Stimulated activated CD4-positive, alpha-beta T cell treated with anti-CD3 and anti-CD28 coated beads, Interleukin-2, amount 100 ng/mL, for 24 hours (primary cell): ENCODE measurements at places on chromosomes 1 and 21.

- no peak for DNase-seq
These were observed 66.1 kb upstream of the ADAM30 start for GRCh38 chr1:119962296-119962968.

- DNase-seq, result no peak
These were observed 92.6 kb downstream of the IGSF21 start for GRCh38 chr1:18200136-18200717.

DNA sequence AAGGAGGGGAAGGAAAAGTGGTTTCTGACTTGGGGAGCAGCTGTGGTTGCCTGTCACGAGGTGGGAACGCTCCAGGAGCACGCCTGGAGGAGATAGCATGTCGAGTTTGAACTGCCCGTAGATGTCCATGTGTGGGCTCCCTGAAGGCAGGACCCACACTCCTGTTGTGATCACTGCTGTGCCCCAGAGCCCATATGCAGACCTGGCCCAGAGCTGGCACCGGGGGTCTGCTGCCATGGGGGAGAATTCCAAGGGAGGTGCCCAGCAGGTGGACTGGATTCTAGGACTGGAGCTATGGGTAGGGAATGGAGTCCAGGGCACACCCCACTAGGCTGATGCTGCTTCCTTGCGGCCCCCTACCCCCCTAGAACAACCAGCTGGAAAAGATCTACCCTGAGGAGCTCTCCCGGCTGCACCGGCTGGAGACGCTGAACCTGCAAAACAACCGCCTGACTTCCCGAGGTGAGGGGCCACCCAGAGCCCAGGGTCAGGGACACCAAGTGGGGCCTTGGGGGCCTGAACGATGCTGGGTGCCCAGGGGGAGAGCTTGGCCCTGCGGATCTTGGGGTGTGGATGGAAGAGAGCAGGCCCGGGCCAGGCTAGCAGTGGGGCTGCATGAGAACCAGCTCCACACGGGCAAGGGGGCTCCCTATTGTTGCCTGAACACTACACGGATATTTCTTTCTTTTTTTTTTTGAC lies 9.3 kb downstream of the PODN start:
- DNase-seq, result no peak

DNA sequence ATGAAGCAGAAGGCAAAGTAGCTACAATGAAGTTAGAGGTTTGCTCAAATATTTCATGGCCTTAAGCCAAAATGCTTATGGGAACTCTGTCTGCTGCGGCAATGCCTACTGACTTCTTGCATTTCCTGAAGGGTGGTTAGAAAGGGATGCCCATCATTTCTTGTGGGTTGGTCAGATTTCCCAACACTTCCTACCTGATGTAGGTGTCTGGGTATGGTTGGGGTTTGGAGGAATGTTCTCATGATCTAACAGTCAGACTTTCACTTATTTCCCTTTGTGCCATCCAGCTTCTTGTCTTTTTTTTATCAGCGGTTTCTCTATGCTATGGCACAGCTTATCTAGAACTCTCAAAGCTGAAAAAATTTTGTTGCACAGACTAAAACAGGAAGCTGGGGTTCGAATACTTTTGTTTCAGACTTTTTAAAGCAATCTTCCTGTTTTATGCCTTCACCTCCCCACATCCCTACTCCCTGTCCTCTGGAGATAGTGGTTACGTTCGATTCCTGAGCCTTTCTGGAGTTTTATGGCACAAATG lies 307.7 kb downstream of the USP25 start:
- DNase-seq, result no peak

- peak; percentile 77 for DNase-seq
These were observed at the start of gene STPG1 for GRCh38 chr1:24413350-24414163. Gene STPG1, minus strand, starts transcription at chr1:24413782. Its CDS starts 12,394 bp downstream, at chr1:24401388.

DNA sequence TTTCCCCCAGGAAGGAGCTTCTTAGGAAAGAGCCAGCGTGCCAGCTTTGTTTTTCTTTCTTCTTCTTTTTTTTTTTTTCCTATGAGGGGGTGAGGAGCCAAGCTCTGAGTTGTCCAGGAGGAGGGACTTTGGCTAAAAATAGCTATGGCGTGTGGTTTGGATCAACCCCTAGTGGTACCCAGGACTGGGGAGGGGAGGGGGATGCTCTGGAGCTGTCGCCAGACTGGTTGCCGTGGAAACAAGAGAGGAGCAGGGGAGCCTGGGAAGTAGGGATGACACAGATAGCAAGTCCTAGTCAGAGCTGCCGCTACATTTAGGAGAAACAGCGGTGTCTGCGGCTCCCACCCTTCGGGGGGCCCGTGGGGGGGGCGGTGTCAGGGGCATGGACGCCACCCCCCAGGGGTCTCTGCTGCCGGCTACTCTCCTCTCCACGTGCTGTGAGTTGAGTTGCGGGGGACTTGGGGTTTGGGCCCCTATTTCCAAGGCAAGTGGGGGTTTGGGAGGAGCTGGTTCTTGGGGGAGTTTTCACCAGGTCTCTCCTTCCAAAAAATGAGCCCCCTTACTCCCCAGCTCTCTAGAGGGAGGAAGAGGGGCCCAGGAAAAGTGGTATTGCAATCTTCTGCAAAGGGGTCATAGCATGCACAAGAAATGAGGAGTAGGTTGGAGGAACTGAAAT lies at the start of gene KCNJ9:
KCNJ9 (plus strand) TSS at position 278 of the 676 bp plus-strand sequence. CDS start 2,493 bp downstream, outside the sequence.
- no peak for DNase-seq

- no peak for DNase-seq
These were observed at the start of gene RAB25 for GRCh38 chr1:156060937-156061636. Gene RAB25, plus strand, starts transcription at chr1:156061160. Its CDS starts 241 bp downstream, at chr1:156061401.

- peak; percentile 56 for DNase-seq
These were observed at the start of gene VANGL2 for GRCh38 chr1:160400223-160400645. Gene VANGL2, plus strand, starts transcription at chr1:160400564. Its CDS starts 15,274 bp downstream, at chr1:160415838.

- DNase-seq, result peak; percentile 67
These were observed 1.9 kb downstream of the FTCD start for GRCh38 chr21:46153247-46154154.
